ENCODE measurements at places on chromosomes 2 and 18.

DNA sequence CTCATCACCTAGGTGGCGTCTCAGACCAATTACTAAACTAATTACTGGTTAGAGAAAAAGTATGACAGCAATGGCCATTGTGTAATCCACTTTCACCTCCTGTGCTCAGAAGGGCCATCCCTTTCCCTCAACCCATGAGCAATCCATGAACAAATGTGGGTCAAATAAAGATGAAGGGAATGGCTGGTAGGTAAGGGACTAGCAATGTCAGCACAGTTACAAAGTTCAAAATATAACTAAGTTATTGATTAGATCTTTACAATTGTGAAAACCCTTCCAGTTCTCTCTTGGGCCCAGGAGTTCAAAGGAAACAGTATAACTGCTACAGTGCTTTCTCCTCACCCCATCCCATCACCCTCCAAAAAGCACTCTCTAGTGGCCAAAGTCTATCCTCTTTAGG lies 98.3 kb downstream of the DTNA start:
- DNase-seq = no peak

- DNase-seq = no peak
Measured at GRCh38 chr2:22420076-22420475, 964.9 kb upstream of the KLHL29 start.

DNA sequence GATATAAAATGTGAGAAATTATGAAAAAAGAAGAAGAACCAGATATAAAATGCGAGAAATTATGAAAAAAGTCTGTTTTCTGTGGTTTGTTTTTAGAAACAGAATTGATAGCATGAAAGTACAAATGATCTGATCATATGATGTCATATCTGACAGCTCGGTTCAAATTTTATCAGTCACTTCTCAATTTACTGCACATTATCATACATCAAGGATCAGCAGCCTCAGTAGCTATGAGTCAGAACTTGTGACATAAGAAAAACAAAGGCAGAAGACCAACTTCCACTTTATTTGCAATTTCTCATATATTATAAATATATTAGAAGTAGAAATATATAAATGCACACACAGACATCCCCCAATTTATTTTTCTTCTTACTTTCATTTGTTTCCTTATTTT lies 634.0 kb downstream of the LRP1B start:
- no peak for DNase-seq

- no peak for DNase-seq
Measured at GRCh38 chr18:3579701-3580100, 129.7 kb downstream of the TGIF1 start.

DNA sequence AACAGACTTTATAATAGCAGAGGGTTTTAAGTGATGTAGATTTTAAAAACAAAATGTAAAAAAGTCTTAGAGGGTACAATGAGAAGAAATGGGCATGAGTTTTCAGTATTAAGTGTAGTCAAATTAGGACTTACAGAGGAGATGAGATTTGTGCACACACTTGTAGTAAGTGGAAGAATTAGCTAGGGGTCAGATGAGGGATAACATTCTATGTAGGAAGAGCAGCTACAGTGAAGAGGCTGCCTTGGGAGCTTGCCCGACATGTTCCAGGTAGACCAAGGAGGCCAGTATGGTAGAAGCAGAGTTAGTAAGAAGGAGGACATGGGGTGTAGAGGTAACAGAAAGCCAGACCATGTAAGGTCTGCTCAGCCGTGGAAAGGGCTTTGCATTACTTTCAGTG lies 189.2 kb upstream of the DSEL start:
- DNase-seq = no peak

DNA sequence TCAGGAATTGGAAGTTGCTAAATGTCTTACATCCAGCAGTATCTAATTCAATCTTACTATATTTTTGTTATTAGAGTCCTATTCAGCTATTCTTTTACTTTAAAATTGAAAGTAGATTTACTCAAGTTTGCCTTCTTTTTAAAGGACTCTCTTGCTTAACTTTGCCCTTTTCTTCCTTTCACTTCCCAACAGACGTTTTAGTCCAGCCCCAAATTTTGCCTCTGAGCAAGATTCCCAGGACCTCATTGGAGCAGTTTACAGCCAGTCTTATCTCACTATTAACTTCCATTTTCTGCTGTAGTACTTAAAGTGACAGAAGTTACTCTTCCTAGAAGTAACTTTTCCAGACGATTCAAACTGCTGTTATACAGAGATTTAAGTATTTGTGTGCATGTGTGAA lies 1.7 kb upstream of the PRKD3 start:
- DNase-seq = no peak

DNA sequence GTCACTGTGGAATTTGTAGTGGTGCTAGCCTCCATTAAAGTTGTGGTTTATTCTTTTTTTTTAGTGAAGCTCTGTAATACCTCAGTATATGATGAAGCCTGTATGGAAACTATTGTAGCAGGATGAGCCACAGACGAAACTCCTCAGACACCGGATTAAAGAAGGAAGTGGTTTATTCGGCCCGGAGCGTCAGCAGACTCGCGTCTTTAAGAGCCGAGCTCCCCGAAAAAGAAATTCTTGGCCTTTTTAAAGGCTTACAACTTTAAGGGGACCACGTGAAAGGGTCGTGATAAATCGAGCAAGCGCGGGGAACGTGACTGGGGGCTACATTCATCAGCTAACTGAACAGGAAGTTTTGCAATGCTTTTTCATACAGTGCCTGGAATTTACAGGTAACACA lies 8.1 kb upstream of the CCL20 start:
- no peak for DNase-seq

GRCh38 chr18:23144640-23145039 lies 9.4 kb downstream of the CABLES1 start:
- no peak for DNase-seq

GRCh38 chr18:70197026-70197425 lies 8.5 kb downstream of the RTTN start:
- no peak for DNase-seq

DNA sequence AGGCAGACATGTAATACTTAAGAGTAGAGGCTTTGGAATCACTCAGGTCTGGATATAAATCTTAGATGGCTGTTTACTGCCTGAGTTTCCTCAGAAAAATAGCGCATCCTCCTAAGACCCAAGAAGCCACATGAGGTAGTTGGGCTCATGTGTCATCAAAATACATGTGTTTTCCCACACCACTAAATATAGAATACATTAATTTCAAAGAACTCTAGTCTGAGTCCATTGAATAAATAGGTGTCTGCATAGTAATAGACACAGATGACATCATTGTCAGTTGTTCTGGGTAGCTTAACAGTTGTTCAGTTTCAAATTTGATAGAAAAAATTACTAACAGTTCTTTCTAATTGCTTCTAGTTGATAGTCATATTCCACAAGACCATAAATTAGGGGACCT lies 9.6 kb downstream of the PPP1R1C start:
- DNase-seq = no peak

DNA sequence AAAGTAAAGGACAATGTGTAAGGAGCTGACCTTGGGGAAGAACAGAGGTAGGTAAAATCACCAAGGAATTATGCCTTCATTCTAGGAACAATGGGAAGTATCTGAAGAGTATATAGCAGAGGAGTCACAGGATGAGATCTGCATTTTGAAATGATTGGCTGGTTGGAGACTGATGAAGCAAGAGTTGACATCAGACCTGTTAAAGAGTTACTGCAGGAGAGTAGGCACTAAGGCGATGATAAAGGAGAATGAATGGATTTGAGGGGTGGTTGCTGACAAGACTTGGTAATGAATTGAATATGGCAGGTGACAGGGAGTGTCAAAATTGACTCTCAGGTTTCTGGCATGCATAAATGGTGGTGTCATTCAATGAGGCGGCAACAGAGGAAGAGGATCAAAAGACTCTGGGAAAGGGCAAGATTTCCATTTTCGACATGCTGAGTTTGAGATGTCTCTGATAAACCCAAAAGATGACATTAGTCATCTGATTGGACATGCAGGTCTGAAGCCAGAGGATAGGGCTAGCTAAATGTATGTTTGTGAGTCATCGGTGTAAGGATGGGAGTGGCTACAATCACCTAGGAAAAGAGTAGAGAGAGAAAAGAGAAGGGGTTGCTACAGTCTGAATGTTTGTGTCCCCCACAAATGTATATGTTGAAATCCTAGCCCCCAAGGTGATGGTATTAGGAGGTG lies 236.5 kb downstream of the DYM start:
- DNase-seq = no peak

GRCh38 chr2:235639885-235640284 lies 146.0 kb downstream of the AGAP1 start:
- no peak for DNase-seq

DNA sequence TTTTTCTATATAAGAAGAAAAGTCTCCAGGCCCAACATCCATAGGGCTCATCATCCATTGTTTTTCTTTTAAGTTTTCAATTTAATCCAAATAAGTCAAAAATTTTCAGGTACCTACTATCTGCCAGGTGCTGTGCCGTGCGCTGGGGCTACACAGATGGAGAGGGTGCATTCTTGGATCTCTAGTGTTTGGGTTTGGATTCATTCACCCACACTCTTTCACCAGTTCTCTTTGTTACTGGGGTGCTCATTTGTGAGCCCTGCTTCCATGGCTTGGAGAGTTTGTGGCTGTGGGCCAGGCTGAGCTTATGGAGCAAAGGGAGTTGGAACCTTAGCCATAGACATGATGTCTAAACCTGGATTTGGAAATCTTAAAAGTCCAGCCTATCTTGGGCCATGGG lies 51.0 kb downstream of the CDK15 start:
- DNase-seq = no peak

DNA sequence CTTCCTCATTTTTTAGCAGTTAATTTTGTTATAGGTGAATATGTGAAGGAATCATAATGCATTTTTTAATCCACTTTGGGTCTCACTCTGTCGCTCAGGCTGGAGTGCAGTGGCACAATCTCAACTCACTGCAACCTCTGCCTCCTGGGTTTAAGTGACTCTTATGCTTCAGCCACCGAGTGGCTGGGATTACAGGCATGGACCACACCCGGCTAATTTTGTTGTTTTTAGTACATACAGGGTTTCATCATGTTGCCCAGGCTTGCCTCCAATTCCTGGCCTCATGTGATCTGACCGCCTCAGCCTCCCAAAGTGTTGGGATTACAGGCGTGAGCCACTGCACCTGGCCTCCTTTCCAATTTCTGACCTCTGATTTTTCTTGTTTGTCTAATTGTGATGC lies 17.7 kb downstream of the SCYGR5 start:
- no peak for DNase-seq

DNA sequence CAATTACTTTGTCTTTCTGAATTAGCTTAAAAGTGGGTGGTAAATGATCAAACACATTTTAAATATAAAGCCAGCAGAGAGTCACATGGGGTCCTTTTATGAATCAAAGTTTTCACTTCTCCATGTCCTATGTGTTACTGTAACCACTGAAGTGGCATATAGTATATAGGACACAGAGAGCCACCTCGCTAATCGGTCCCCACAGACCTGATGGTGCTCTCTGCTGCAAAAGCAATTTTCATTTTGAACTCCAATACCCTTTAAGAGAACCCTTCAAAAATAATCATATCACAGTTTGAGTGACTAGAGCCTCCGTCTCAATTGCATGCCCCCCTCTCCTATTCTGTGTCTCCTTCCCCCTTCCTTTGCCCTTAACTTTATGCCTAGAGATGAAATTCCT lies 272.8 kb downstream of the ERBB4 start:
- DNase-seq = no peak

- DNase-seq = no peak
Measured at GRCh38 chr2:70645733-70646419, 92.2 kb upstream of the TGFA start.

GRCh38 chr2:221064058-221064854 lies 507.8 kb downstream of the EPHA4 start:
- no peak for DNase-seq
